ENCODE measurements at places on chromosomes 2 and 18. TPM values are rescaled to one million over a fixed set of nuclear protein-coding genes. Genes with fewer than 3 reads are reported as not detected.

DNA sequence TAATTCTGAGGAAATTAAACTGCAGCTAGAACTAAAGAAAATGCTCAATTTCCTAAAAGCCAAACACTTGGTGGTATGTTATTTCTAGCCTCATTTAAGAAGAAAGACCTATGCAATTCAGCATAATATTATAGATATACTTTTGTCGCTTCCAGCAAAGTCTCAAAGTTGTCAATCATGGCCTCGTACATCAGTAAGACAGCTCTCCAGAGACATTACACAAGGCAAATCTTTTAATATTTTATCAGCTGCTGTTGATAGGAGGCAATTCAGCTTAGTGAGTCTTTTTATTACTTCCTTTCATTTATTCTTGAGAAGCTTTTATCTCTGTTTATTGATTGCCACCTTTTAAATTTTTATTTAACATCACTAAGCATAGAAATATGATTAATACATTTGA, 294.3 kb downstream of the FSIP2 start:
- no peak for DNase-seq

DNA sequence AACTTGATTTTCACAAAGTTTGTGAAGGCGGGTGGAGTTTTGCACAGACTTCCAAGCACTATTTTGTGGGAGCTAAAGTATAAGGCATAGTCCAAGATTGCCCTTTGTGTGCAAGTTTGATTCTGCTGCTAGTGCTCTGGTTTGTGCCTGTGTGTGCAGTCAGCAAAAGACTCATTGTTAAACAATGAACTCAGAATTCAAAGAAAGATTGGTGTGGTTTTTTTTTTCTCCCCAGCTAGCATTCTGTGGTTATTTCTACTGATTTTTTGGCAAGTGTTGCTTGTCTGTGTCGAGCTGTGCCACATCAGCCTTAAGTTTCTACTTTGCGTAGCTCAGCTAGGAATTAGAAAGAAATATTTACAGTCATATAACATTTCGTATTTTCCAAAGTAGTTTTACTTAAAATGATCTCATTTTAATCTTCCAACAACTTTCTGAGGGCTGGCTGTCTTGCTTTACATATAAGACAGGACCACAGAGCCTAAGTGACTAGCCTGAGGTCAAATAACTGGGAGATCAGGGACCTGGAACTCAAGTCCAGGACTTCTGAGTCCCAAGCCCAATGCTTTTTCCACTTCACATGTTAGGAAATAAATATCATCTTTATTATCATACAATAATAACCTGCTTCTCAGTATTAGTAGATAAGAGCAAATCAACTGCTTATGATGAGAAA, 69.8 kb downstream of the BABAM2 start:
- no peak for DNase-seq

AGBL5 gene
- 12.0 TPM for total RNA-seq

TAF1B gene
- 11.0 TPM for total RNA-seq

DNA sequence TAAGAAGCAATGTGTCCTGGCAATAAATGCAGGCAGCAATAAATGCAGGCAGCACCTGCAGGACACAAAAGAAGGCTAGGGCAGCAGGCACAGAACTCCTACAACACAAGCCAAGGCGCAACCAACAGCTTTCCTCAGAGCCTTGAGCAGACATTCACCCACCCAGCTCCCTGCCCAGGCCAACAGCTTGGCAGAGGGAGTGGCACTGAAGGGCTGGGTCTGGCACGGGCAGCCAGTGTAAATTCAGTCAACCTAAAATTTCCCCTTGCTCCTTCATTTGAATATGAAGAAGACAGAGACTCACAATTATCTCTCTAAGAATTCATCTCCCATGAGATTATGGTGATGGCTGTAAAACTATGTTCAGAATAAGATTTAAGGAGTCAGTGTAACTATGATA, 35.4 kb downstream of the AAK1 start:
- DNase-seq, result no peak

DNA sequence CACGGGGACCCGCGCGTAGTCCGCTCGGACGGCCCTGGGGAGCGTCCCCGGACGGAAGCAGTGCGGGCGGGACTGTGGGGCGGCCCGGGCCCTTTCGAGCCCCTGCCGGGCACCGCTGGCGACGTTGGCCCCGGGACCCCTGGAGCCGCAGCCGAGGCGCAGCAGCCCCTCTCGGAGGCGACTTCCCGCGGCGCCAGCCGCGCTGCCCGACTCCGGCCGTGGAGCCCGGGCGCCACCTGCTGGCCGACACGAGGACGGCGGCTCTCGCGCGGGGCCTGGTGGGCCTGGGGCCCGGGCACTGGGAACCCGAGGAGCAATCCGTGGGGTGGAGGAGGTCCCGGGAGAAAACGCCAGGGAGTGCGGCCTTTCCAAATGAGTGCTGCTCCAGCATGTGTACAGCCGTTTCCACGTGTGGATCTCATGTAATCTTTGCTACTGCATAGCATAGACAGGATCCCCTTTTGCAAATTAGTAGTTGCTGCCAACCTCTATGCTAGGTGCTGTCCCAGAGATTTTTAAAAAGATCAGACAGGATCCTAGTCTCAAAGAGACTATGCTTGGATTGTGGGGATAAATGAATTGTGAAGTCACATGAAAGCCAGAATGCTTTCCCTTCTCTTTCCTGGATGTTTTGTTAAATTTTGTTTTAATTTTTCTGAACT, 4.0 kb downstream of the ID2 start:
- peak; percentile 77 for DNase-seq

ARHGAP28 gene
- total RNA-seq, result 3.5 TPM

DNA sequence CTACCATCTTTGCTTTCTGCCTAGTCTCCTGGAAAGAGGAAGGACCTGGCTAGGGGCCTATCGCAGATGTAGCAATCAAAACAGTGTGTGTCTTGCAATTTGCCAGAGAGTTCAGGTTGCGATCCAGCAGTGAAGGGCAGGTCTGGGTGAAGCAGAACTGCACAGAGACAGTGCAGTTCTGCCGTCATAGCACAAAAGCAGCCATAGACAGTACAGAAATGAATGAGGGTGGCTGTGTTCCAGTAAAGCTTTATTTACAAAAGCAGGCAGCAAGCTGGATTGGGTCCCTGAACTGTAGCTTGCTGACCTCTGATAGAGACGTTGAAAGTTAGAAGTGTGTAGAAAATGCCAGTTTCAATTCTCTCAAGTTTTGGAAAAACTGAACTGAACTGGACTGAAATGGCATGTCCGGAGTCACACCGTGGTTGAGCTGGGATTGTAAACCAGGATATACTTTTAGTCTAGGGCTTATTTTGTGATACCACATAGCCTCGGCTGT, 186.8 kb downstream of the LTBP1 start:
- DNase-seq, result peak; percentile 58

NOSTRIN gene
- total RNA-seq, result 37.6 TPM

TEKT4 gene
- not detected for total RNA-seq

- DNase-seq, result no peak
Measured at GRCh38 chr18:35716169-35716831, 134.8 kb downstream of the GALNT1 start.

DNA sequence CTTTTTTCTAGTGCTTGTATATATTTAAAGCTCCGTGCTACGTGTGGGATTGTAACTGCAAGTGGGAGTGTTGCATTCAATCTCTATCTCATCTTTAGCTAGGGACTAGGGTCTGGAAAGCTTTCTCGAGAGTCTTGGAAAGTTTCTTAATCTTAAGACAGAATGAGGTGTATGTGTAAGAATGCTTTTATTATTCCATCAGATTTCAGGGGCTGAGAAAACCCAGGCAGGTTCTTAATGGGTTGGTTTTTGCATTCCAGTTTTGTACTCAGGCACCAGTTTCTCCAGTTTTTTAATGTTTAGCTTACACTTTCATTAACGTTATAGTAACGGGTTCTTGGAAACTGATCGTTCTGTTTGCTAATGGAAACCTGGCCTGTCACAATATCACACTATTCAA, 20.3 kb downstream of the MRPL19 start:
- DNase-seq, result no peak

GRCh38 chr2:168758970-168759820, 43.2 kb upstream of the NOSTRIN start:
- no peak for DNase-seq

PLEKHB2 gene
- total RNA-seq, result 30.9 TPM

DNA sequence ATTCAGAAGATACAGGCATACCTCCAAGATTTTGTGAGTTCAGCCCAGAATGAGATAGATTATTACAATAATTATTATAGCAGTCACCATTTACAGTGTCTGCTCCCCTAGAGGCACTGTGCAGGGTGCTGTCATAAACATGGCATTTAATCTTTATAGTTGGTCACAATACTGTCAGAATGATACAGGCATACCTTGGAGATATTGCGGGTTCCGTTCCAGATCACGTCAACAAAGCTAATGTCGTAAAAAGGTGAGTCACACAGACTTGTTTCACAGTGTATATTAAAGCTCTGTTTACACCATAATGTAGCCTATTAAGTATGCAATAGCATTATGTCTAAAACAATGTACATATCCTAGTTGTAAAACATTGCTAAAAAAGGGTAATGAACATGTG, 45.6 kb downstream of the ZRANB3 start:
- no peak for DNase-seq

- no peak for DNase-seq
Measured at GRCh38 chr2:128273469-128274081, 45.1 kb downstream of the HS6ST1 start.

KCNK3 gene
- 30.9 TPM for total RNA-seq

FAM237A gene
- total RNA-seq, result not detected

Data from left cardiac atrium (tissue), 4 donors.